ENCODE measurements at places on chromosomes 6 and 20. TPM values are rescaled to one million over a fixed set of nuclear protein-coding genes. Genes with fewer than 3 reads are reported as not detected.

GRCh38 chr20:23278172-23278571 lies 72.4 kb upstream of the NXT1 start:
- H3K27ac ChIP-seq: no peak overlapping the region
- H3K36me3 ChIP-seq: no peaks in the 10 kb centered on the region
- H3K27me3 ChIP-seq: no peaks in the 10 kb centered on the region
- H3K4me3 ChIP-seq: no peak overlapping the region
- no peak for DNase-seq

- peaks cover 2% of the 10 kb centered on the region for H3K4me1 ChIP-seq
- H3K27me3 ChIP-seq: no peaks in the 10 kb centered on the region
- H3K36me3 ChIP-seq: no peaks in the 10 kb centered on the region
- H3K4me3 ChIP-seq: no peak overlapping the region
- no peak overlapping the region for H3K27ac ChIP-seq
Measured at GRCh38 chr20:9912858-9913434, 74.1 kb upstream of the PAK5 start.

DNA sequence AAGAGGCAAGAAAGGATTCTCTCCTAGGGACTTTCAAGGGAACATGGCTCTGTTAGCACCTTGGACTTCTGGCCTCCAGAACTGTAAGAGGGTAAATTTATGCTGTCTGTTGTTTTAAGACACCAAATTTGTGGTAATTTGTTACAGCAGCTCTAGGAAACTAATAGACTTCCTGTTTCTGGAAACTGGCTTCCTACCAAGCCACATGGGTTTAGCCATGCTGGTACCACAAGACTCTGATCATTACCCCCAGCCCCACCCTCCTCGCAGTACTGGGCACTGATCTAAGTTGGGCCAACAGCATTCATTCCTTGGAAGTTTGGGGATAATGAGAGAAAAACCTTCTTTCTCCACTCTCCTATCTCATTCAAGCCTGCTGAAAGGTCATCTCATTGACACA lies 109.5 kb upstream of the SMLR1 start:
- no peak overlapping the region for H3K27ac ChIP-seq
- no peaks in the 10 kb centered on the region for H3K27me3 ChIP-seq
- DNase-seq: no peak
- H3K36me3 ChIP-seq: no peaks in the 10 kb centered on the region

The PSORS1C1 gene
- total RNA-seq: 3.0 TPM

DNA sequence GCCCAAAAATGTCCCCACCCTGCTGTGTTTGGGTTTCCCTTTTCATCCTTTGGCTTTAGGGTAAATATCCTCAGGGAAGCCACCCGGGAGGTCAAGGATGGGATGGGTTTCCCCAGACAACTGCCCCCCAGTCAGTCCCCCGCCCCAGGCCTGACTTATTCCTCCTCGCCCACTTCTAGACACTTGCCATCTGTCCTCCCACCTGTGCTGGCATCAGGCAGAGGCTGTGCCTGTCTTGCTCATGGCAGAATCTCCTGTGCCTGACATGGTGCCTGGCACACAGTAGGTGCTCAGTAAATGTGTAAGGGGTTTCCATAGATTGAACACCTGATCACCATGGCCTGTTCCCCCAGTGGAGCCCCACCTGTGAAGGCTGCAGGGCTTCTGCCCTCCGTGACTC lies 141.8 kb downstream of the PHACTR3 start:
- no peaks in the 10 kb centered on the region for H3K36me3 ChIP-seq
- no peaks in the 10 kb centered on the region for H3K4me1 ChIP-seq
- no peak overlapping the region for H3K4me3 ChIP-seq
- no peak overlapping the region for H3K27ac ChIP-seq
- H3K27me3 ChIP-seq: no peaks in the 10 kb centered on the region
- no peak for DNase-seq

The TRIM31 gene
- not detected for total RNA-seq
